ENCODE measurements at places on chromosomes 5 and 9. TPM values are rescaled to one million over a fixed set of nuclear protein-coding genes. Genes with fewer than 3 reads are reported as not detected.
A peak's percentile ranks its signal among the peaks of the same experiment; 100 is the strongest.

- DNase-seq, result no peak
Measured at GRCh38 chr5:135353952-135354721, 44.9 kb downstream of the MACROH2A1 start.

WDR31 gene
- total RNA-seq, result 12.9 TPM

DNA sequence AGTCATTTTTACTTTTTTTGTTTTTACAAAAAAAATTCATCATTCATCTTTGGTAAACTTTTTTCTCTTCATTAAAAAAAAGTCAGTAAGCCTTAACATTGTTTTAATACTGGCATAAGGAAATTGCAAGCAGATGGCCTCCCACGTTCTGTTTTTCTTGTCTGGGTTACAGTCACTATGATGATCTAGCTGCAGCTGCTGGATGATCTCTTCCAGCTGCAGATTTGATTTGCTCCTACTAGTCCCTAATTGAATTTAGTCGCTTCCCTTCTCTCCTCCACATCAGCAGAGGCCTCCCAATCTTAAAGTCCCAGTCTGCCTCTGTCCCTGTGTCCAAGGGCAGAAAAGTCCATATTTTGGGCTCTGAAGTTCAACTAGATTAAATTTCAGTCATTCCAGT, 106.8 kb upstream of the PTGER4 start:
- DNase-seq, result peak; percentile 23

- DNase-seq, result no peak
Measured at GRCh38 chr9:128893354-128893753, 11.4 kb downstream of the LRRC8A start.

GRCh38 chr5:14266686-14267085, 123.5 kb downstream of the TRIO start:
- no peak for DNase-seq

- DNase-seq, result no peak
Measured at GRCh38 chr5:40317023-40317422, 362.7 kb upstream of the PTGER4 start.

DNA sequence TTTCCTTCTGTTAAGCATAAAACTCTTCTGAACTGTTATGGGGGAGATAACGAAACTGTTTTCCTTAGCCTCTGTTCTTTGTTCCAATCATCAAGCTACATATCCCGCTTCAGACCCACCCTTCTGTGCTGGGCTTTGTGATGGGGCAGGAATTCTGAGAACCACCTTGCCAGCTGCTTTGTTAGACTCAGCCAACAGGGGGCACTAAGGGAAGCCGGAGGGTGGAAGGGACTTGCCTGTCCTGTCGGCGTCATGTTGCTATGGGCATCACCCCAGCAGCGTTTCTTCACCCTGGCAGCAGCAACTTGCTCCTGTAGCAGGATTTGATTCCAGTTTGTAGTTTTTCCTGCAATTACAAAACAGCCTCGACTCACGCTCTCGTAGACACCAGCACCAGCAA, 169.1 kb downstream of the CAAP1 start:
- DNase-seq, result no peak

FBXW5 gene
- 162 TPM for total RNA-seq

GRCh38 chr9:134928436-134929192, 10.9 kb upstream of the FCN1 start:
- no peak for DNase-seq
